Ovary (tissue), 10 donors: ENCODE measurements at places on chromosomes 5 and 9.

- H3K36me3 ChIP-seq = no peaks in the 10 kb centered on the region
- H3K27ac ChIP-seq = no peak overlapping the region
- no peak for DNase-seq
- H3K27me3 ChIP-seq = no peaks in the 10 kb centered on the region
- no peaks in the 10 kb centered on the region for H3K4me1 ChIP-seq
Measured at GRCh38 chr9:99335280-99335679, 113.2 kb downstream of the SEC61B start.

GRCh38 chr5:136799806-136800372, 434.5 kb upstream of the TRPC7 start:
- H3K4me3 ChIP-seq = no peak overlapping the region
- no peak overlapping the region for H3K27ac ChIP-seq
- H3K27me3 ChIP-seq = no peaks in the 10 kb centered on the region
- H3K36me3 ChIP-seq = no peaks in the 10 kb centered on the region
- no peaks in the 10 kb centered on the region for H3K4me1 ChIP-seq
- DNase-seq = no peak

GRCh38 chr5:99721506-99721905, 792.7 kb upstream of the CHD1 start:
- no peaks in the 10 kb centered on the region for H3K4me1 ChIP-seq
- no peak overlapping the region for H3K4me3 ChIP-seq
- no peaks in the 10 kb centered on the region for H3K27me3 ChIP-seq
- H3K36me3 ChIP-seq = no peaks in the 10 kb centered on the region
- H3K27ac ChIP-seq = no peak overlapping the region
- DNase-seq = no peak

- no peak overlapping the region for H3K4me3 ChIP-seq
- no peaks in the 10 kb centered on the region for H3K27me3 ChIP-seq
Measured at GRCh38 chr9:14768405-14769229, 46.1 kb upstream of the CER1 start.

DNA sequence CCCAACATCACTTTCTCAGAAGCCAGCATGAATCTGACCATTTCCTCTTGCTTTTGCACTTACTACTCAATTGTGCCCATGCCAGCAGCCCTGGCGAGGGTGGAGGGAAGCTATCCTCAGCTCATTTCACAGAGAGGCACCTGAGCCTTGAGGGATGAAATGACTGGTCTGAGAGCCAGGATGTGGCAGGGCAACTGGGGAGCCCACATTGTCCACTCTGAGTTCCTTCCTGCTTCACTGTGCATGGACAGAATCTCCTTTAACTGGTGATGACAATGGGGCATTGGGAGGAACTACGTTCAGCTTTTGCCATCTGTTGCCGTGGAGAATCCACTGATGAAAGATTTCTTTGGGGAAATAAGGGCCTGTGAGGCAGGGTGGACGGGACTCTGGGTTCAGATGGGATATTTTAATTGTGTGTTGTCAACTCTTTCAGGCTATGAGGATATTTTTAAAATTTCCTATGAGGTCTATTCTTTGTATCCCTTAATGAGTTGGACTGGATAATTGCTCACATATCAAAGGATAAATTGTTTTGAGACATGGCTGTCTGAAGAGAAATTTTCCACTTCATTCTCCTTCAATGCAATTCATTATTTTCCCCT, 78.3 kb downstream of the TNC start:
- DNase-seq = no peak
- no peak overlapping the region for H3K27ac ChIP-seq
- no peaks in the 10 kb centered on the region for H3K27me3 ChIP-seq
- H3K4me1 ChIP-seq = no peaks in the 10 kb centered on the region
- no peak overlapping the region for H3K4me3 ChIP-seq

DNA sequence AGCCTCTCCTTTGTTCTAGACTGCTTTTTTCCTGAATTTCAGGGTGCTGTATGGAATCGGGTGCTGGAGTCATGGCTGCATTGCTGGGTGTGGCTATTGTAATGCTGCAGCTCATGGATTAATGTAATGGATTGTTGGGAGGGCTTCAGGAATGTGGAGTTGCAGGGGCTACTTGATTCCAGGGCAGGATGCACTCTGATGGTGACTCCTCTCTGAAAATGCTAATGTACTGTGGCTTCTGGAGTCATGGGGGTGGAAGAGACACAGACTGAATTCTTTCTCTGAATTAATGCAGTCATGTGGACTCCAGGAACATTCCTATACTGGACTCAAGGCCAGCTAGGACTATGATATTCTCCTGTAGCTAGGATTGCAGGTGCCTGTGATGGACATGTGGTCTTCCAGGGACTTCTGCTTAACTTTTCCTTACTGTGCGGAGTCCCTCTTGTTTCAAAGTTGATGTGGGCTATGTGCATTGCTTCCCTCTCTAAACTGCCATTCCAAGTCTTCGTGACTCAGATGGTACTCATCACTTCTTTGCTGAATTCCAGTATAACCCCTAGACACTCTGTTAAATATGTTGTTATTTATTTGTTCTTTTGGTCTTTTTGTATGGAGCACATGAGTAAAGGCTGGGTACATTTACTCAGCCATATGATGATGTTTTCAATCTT, 396.2 kb downstream of the KCTD16 start:
- no peak overlapping the region for H3K27ac ChIP-seq
- H3K4me3 ChIP-seq = no peak overlapping the region
- H3K36me3 ChIP-seq = no peaks in the 10 kb centered on the region
- DNase-seq = no peak
- H3K4me1 ChIP-seq = no peaks in the 10 kb centered on the region

GRCh38 chr5:124492444-124493224, 253.8 kb downstream of the ZNF608 start:
- no peak overlapping the region for H3K27ac ChIP-seq
- H3K36me3 ChIP-seq = no peaks in the 10 kb centered on the region
- no peaks in the 10 kb centered on the region for H3K4me1 ChIP-seq
- DNase-seq = no peak
- no peak overlapping the region for H3K4me3 ChIP-seq
- no peaks in the 10 kb centered on the region for H3K27me3 ChIP-seq

GRCh38 chr5:32027717-32028458, 146.2 kb downstream of the GOLPH3 start:
- H3K4me1 ChIP-seq = peaks cover 8% of the 10 kb centered on the region
- no peaks in the 10 kb centered on the region for H3K27me3 ChIP-seq
- H3K27ac ChIP-seq = peak overlapping the region; percentile 29
- H3K36me3 ChIP-seq = no peaks in the 10 kb centered on the region
- H3K4me3 ChIP-seq = no peak overlapping the region

- DNase-seq = no peak
- H3K27me3 ChIP-seq = no peaks in the 10 kb centered on the region
- H3K36me3 ChIP-seq = no peaks in the 10 kb centered on the region
- no peak overlapping the region for H3K27ac ChIP-seq
- H3K4me3 ChIP-seq = no peak overlapping the region
Measured at GRCh38 chr9:81653240-81653639, 36.1 kb downstream of the TLE1 start.

- H3K27me3 ChIP-seq = no peaks in the 10 kb centered on the region
- no peak for DNase-seq
- no peak overlapping the region for H3K27ac ChIP-seq
- no peak overlapping the region for H3K4me3 ChIP-seq
- H3K36me3 ChIP-seq = no peaks in the 10 kb centered on the region
Measured at GRCh38 chr5:61010467-61011454, 65.8 kb downstream of the NDUFAF2 start.
